ENCODE measurements at places on chromosomes 4 and X. TPM values are rescaled to one million over a fixed set of nuclear protein-coding genes. Genes with fewer than 3 reads are reported as not detected.

The F8 gene
- total RNA-seq: 3.4 TPM

The NOX1 gene
- 0.78 TPM for total RNA-seq

The NR3C2 gene
- total RNA-seq: 0.12 TPM

The CSAG1 gene
- total RNA-seq: not detected

The VSIG4 gene
- total RNA-seq: not detected
